ENCODE measurements at places on chromosomes 2 and 18.

GRCh38 chr2:15041429-15041837, 408.9 kb downstream of the LRATD1 start:
- DNase-seq: no peak

GRCh38 chr2:10039658-10040410, 3.5 kb upstream of the KLF11 start:
- DNase-seq: no peak

DNA sequence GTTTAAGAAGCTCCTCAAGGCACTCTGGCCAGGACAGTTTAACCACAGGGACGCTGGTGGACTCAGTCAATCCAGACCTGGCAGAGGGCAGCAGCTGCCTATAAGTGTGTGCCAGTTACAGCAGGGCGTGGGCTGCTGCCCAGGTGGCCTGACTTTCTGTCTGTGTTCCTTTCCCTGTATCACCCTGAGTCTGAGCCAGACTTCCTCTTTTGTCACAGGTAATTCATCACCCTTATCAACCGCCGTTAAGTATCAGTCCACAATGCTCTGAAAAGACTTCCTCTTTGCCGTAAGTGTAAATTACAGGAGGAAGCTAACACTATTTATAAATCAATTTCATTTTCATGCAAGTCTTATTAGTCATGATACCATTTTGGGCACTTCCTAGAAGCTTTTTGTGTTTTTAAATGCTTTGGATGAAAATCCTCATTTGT, 7.0 kb downstream of the LPIN1 start:
- DNase-seq: no peak

DNA sequence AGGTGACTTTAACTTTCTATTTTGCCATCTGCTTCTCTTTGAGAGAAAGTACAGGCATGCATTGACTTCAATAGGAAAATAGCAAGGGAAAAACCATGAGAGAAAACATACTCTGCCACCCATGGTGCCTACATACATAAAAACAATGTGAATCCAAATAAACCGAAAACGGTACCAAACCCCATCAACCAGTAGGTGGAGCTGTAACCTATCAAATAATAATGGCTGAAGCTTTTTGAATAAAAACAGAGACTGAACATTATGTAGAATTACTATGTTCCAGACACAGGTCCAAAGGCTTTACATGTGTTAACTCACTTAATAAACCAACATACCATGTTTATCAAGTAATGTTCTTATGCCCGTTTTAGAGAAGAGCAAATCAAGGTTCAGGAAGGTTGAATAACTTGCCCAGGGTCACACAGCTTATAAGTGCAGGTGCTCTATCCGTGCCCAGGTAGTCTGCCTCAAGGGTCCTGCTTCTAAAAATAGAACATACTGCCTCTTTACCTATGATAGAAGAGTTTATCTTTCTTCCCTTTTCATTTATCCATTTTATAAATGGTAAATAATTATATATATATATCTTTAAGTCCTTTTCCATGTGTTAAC, 293.9 kb upstream of the SYT4 start:
- no peak for DNase-seq

DNA sequence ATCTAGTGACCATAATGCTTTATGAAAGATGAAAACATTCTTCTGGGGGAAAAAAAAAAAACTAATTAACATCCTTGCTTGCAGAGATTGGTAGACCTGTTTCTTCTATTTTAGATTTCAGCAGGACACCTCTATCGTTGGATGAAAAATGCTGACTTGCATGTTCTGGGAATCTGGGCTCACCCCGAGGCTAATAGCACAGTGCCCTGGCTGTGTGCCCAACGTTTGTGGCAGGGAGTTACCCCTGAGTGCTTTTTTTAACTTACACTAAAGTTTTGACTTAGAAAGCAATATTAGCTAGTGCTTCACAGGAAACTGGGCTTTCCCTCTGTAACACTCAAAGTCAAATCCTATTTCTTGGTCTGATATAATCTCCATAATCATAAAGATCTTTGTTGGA, 233.2 kb downstream of the SLC8A1 start:
- no peak for DNase-seq

DNA sequence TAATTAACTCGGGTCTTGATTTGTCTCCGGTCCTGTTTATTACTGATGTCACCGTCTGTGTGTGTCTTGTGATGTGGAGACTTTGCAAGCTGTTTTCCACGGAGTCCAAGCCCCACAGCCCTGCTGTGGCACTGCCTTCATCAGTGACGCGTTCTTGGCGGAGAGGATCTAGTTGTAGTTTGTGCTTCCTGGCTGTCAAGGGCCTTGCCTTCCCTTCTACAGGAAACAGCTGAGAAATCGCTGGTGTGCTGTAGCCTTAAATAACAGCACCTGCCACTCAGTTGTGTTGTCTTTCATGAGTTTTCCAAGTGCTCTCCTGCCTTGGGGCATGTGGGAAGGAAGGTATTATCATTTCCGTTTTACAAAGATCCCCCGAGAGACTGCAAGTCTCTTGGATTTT, 26.3 kb downstream of the CTIF start:
- DNase-seq: no peak

- DNase-seq: no peak
Measured at GRCh38 chr2:236367506-236368289, 103.5 kb upstream of the ASB18 start.

GRCh38 chr2:131050896-131051295, 42.4 kb downstream of the FAM168B start:
- no peak for DNase-seq

DNA sequence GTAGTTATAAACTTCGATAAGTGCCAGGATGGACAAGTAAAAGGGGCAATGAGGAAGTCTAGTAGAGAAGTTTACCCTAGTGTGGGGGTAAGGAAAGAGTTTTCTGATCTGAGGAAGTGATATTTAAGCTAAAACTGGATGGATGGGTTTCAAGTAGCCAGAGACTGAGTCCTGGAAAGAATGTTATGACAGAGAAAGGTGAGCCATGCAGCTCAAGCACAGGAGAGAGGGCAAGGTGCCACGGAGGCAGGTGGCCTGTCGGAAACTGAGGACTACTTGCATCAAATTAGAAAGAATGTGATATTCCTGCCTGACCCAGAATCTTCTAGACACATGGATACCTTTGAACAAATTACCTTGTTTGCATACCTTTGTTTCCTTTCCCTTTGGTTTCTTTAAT, 26.5 kb downstream of the NMUR1 start:
- no peak for DNase-seq

GRCh38 chr2:156077041-156077742, 255.3 kb downstream of the NR4A2 start:
- DNase-seq: no peak

GRCh38 chr18:46040033-46040746, 31.9 kb downstream of the PSTPIP2 start:
- DNase-seq: no peak

- DNase-seq: no peak
Measured at GRCh38 chr2:226869371-226869770, 33.5 kb downstream of the RHBDD1 start.

GRCh38 chr2:197348721-197349360, 38.3 kb upstream of the ANKRD44 start:
- no peak for DNase-seq
